ENCODE measurements at places on chromosomes 12 and 14.

DNA sequence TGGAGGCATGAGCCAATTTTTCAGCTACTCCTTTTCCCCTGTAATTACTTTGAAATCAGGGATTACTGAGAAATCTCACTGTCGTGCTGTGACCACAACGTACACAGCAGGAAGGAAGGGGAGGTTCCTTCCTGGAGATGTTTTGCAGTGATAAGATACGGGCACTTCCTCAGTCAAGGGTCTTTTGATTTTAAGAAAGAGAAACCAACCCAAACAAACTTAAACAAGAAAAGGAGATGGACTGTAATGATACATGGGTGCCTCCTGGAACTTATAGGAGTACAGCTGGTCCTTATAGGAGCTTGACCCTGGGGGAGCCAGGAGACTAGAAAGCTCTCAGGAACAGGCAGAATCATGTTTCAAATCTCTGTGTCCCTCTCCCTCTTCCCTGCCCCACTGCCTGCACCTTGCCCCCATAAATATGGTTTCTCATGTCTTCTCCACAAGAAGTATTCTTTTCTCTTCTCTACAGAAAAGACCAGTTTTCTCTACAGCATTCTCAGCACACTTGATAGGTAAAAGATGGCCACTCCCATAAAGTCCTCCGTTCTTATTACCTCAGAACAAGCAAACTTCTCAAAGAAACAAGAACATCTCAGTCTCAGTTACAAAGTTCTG lies 281.1 kb upstream of the AMIGO2 start:
- peak; percentile 38 for DNase-seq

GRCh38 chr14:32099473-32099872 lies 22.4 kb downstream of the ARHGAP5 start:
- no peak for DNase-seq

GRCh38 chr14:96582411-96582961 lies 80.3 kb downstream of the PAPOLA start:
- no peak for DNase-seq

DNA sequence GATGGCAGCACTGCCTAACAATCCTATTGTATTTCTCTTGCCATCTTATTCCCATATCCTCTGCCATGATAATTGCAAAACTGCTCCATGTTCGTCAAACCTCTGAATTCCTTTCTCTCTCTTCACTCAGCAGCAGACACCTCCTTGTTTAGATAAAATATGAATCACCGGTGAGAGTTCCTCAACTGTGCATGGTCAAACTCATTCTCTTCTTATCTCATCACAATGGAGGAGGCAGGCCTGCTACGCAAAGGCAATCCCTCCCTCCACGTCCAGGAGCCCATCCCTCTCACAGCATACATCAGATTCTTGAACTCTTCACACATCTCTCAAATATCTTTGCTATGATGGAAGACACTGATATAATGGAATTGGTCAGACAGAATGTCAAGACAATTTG lies 90.1 kb upstream of the DAAM1 start:
- no peak for DNase-seq

DNA sequence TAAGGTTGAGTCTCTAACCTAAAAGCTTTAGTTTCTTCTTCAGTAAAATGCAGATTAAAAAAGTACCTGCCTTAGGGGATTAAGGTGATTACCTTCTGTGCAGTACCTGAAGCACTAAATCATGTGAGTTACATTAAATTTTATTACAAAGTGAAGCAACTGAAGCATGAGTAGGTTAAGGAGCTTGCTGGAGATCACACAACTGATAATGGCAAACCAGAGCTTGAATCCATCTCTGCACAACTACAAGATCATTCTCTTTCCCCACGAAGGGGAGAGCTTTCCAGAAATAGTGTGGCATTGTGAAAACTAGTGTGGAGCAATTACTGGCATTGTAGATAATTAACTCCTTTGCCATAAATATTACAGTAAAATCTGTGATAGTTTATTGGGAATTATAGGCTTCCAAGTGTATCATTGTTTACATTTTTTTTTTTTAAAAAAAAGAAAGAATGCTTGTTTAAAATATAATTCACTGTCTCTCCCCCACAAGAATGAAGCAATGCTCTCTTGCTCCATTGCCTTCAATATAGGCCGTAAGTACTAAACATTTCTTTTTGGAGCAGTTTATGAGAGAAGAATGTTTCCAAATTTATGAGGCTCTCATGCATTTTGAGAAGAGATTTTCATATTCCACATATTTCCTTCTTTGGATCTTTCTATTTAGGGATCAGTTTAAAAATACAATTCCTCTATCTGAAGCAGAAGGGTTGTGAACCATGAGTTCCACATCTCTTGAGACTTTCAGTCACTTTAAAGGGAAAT lies 20.5 kb downstream of the SLC38A2 start:
- DNase-seq, result no peak

- peak; percentile 41 for DNase-seq
Measured at GRCh38 chr14:28751467-28752058, 15.0 kb upstream of the FOXG1 start.

DNA sequence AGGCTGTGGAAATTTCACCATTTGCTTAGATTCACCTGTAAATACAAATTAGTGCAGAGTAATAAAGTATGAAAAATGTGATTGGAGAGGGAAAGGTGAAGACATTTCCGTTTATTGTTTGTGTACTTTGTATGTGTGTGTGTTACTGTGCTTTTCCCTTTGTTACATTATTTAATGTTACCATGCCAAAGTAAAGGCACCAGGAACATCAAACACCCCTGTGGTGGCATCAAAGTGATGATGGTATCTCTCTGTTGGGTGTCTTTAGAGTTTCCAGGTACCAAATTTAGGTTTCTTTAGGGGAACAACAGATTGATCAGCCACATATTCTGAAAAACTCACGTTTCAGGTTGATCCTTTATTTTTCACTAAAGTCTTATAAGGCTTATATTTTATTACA lies 189.0 kb upstream of the FBXO33 start:
- no peak for DNase-seq

DNA sequence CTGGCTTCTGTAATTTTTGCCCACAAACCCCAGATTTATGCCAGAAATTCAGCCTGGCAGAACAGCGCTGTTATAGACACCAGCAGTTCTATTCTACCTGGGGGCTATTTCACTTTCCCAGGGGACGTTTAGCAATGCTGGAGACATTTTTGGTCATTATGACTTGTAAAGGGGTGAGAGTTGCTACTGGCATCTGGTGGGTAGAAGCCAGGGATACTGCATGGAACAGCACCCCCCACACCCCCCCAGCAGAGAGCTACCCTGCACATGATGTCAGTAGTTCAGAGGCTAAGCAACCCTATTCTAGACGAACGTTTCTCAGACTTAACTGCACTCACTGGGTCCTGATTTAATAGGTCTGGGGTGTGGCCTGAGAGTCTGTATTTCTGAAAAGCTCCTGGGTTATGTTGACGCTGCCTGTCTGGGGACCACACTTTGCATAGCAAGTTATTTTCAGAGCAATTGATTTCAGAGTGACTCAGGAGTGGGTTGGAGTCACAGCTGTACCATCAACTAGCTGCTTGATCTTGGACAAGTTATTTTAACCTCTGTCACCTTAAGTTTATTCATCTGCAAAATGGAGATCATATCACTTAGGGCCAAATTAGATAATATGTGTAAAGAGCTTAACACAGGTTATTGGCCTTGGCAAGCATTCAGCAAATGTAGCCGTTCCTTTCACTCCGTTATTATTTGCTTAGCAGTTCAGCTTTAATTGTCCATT lies 48.5 kb downstream of the CHST11 start:
- DNase-seq, result no peak

DNA sequence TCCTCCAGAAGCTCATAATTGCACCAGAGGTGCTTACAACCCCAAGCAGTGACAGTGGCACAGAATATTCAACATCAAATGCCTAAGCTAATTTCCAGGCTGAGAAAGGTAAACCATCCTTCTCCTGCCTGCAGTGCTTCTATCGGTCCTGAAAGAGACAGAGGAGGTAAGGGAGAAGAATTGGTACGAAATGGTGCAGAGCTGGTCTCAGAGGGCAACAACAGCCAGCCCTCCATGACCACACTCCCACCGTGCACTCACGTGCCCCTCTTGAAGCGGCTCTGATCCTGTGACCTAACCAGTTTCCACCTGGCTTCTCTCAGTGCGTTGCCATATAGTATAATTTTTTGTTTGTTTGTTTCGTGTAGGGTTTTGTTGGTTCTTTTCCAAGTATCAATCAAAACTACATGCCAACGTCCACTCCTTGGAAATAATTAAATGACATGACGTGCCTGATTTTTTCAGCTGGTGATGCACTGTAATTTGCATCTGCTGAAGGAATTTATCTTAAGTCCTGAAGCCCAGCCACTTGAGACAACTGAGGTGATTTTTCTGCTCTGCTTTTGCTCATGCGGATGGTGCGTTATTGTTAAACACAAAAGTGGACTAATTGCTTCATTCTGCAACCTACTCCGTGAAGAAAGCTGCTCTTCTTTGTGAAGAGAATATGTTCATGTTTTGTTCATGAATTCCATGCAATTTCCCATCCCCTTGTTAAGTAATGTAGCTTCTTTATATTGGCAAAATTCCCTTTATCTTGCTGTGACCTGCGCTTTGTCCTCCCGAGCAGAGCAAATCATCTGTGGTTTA lies 1.3 kb upstream of the ATP2A2 start:
- DNase-seq, result no peak

DNA sequence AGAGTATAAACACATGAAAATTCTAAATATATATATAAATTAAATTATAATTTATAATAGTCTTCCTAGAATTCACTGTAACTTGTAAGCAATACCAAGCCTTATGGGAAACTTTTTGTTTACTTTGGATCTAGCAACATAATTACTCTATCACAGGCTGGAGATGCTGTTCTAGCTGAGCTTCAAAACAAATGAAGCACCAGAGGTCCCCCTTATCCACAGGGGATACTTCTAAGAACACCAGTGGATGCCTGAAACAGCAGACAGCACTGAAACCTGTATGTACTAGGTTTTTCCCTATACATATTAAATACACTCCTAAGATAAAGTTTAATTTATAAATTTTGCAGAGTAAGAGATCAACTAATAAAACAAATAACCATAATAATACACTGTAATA lies 96.6 kb downstream of the CDK17 start:
- DNase-seq, result no peak

DNA sequence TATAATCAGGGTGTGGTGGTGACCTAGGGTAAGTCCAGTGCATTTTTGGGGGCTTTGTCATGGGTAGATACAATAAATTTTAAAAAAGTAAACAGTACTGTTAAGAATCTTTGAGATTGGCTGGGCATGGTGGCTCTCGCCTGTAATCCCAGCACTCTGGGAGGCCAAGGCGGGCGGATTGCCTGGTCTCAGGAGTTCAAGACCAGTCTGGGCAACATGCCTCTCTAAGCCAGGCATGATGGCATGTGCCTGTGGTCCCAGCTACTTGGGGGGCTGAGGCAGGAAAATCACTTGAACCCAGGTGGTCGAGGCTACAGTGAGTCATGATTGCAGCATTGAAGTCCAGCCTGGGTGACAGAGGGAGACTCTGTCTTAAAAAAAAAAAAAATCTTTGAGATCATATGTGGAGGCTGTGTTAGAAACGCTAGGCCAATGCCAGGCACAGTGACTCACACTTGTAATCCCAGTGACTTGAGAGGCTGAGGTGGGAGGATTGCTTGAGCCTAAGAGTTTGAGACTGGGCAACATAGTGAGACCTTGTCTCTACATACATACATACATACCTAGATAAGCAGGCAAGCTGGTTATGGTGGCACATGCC lies 67.7 kb downstream of the PRKCH start:
- peak; percentile 32 for DNase-seq

DNA sequence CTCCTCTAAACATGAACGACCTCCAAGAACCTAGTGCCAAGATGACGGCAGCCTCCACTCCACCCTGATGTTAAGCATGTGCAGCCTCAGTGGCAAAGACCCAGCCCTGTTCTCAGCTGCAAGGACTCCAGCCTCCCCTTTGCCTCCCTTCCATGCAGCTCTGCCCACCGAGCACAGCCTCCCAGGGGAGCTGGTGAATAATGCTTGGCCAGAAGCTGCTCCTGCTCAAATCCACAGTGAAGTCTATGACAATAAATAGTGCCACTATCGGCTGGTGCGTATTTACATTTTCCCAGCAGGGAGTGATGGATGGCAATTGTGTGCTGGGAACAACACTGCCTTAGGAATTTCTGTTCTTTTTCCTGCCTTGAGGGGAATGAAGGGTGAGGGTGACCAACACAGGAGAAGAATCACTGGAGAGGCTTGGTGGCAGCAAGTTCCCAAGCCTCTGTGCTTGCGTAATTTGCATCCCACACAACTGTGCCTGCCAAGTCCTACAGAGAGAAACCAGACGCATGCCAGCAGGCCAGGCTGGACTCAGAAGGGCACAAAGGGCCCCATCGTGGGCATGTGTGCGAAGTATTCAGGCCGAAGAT lies 29.9 kb upstream of the TC2N start:
- DNase-seq, result peak; percentile 47

DNA sequence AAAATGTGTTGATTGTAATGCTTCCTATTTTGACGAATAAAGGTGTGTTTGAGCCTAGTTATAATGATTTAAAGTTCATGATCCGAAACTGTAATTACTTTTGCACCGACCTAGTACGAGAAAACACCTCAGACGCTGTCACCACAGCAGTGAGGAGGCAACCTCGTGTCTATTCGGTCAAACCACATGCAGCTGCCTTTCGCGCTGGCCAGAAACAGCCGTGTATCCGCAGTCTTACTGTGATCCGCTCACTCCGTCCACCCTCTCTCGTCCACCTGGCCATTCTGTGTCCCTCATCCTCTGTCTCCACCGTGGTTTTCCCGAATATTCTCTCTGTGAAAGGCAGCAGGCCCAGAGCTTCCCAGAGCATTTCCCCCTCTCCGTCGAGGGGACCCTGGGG lies 67.1 kb downstream of the NOC4L start:
- no peak for DNase-seq

DNA sequence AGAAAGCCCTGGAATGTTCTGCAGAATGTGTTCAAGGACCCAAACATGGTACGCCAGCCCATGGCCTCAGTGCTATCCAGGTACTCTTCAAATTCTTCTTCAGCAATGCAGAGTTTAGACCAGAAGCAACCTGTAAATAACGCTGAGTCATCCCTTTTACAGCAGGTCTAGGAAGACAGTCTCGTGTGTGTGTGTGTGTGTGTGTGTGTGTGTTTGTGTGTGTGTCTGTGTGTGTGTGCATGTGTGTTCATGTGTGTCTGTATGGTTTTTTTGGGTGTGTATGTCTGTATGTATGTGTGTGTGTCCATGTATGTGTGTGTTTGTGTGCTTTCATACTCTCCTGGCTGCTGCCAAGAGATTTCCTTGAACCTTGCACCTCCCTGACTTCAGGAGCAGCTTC lies 60.1 kb upstream of the RFX4 start:
- DNase-seq, result no peak

GRCh38 chr12:128969480-128970055 lies 116.3 kb downstream of the GLT1D1 start:
- no peak for DNase-seq

GRCh38 chr14:81523616-81524015 lies 10.0 kb downstream of the SEL1L start:
- DNase-seq, result no peak

- no peak for DNase-seq
Measured at GRCh38 chr12:47111392-47111778, 31.6 kb upstream of the AMIGO2 start.

- no peak for DNase-seq
Measured at GRCh38 chr14:59377491-59377890, 87.7 kb downstream of the GPR135 start.
